ENCODE measurements at places on chromosomes 7 and 10. TPM values are rescaled to one million over a fixed set of nuclear protein-coding genes. Genes with fewer than 3 reads are reported as not detected.

DNA sequence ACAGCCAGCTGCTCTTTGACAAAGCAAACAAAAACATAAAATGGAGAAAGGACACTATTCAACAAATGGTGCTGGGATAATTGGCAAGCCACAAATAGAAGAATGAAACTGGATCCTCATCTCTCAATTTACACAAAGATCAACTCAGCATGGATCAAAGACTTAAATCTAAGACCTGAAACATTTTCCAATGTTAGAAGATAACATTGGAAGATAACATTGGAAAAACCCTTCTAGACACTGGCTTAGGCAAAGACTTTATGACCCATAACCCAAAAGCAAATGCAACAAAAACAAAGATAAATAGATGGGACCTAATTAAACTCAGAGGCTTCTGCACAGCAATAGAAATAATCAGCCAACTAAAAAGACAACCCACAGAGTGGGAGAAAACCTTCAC lies 425.7 kb upstream of the SEMA3D start:
- H3K4me3 ChIP-seq, result no peak overlapping the region
- no peaks in the 10 kb centered on the region for H3K4me1 ChIP-seq
- no peaks in the 10 kb centered on the region for H3K27me3 ChIP-seq
- H3K27ac ChIP-seq, result no peak overlapping the region
- no peaks in the 10 kb centered on the region for H3K36me3 ChIP-seq
- no peak for DNase-seq

DNA sequence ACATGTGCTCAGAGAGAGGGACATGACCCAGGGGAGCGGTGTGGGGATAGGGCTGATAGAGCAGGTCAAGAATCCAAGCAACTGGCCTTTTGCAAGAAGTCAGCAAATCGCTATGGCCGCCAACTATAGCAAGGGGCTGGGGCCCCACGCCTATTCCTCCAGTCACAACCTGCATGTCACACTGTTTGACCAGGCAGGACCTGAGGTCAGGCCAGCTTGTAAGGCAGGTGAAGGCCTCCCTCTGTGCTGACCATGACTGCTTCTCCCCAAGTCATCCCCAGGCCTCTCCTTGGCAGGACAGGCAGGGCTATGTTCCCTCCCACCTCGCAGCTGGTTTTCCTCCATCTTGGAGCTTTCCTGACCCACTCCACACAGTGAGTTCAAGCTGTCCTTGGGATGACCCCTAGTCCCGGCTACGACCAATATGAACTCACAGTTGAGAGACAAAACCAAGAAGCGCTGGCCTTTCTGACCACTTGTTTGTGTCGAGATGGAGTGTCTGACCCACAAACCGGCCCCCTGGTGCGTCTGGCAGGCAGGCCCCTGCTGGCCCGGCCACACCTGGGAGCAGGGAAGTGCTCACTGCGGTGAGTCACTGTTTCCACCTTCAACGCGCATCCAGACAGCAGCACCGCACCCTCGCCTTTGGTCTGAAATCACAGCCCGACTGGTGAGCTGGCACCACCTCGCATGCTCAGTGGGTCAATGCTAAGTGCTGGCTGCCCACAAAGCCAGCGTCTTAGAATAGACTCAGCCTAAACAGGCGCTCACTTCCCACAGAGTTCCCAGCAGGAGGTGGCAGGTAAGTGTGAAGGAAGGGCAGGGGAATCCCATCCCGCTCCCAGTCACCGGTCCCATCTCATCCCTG lies 81.4 kb downstream of the VWA2 start:
- DNase-seq, result peak; percentile 54
- H3K4me1 ChIP-seq, result no peaks in the 10 kb centered on the region
- H3K27me3 ChIP-seq, result 0 out of 2 replicates have a peak, but pooled peaks cover 2% of the 10 kb centered on the region
- H3K36me3 ChIP-seq, result no peaks in the 10 kb centered on the region
- H3K4me3 ChIP-seq, result no peak overlapping the region

Gene CALU
- total RNA-seq, result 170 TPM

Gene CCL24
- not detected for total RNA-seq

Gene TBRG4
- 146 TPM for total RNA-seq

Gene SPDYE8
- not detected for total RNA-seq

Measured in H1 (cell line).